ENCODE measurements at places on chromosomes 4 and X. TPM values are rescaled to one million over a fixed set of nuclear protein-coding genes. Genes with fewer than 3 reads are reported as not detected.

- no peak for DNase-seq
These were observed 28.6 kb upstream of the TAF9B start for GRCh38 chrX:78168065-78168464.

DNA sequence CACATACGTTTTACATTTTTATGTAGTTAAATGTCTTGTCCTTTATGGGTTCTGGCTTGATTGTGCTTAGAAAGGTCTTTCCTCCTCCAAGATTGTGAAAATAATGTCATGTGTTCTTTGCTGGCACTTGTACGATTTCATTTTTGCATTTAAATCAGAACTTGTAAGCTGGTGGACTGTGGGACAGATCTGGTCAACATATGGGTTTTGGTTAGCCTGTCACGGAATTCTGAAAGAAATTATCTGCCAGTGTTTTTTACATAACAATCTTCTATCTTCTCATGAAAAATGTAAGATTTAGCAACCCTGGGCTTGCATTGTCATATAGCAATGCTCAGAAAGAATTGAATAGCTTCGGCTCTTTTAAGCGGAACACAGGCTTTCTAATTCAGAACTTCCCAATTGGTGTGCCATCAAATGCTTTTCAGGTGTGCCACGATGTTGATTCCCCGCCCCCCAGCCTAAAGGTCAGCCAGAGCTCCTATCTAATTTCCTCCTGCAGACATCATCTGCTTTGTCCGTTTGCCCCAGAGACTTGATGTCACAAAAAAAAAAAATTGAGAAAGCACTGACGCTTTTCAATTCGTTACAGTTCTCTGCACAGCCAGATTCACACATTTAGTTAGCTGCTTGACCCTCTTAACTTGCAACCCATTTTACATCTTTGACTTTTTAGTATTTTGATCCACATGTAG lies 16.2 kb downstream of the AFF1 start:
- no peak for DNase-seq

DNA sequence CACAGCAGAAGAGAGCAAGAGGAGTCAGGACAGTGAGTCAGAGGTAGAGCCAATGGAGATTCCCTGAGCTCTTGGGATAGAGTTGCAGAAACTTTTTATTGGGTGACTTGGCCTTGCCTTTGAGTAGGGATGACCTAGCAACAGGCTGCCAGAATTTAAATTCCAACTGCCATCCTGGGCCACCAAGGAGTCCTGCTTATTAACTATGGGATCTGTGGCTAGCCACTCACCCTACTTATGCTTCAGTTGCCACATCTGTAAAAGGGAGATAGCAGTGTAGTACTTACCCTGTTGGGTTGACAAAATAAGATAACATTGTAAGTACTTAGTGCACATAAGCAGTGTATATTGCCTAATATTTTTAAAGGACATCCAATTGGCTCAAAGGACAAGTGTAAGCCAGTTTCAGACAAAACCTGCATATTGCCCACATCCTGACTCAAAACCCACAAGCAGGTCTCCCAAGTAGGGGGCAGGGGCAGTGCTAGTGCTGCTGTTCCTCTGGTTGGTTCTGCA lies 43.5 kb upstream of the TMEM164 start:
- DNase-seq = no peak

- no peak for DNase-seq
These were observed 1156.7 kb downstream of the FAM133A start for GRCh38 chrX:94830717-94831116.

- no peak for DNase-seq
These were observed 18.0 kb downstream of the ING2 start for GRCh38 chr4:183522821-183523220.

GRCh38 chrX:114962209-114962608 lies 55.2 kb downstream of the IL13RA2 start:
- DNase-seq = no peak

GRCh38 chr4:142110136-142110535 lies 473.8 kb downstream of the IL15 start:
- DNase-seq = no peak

DNA sequence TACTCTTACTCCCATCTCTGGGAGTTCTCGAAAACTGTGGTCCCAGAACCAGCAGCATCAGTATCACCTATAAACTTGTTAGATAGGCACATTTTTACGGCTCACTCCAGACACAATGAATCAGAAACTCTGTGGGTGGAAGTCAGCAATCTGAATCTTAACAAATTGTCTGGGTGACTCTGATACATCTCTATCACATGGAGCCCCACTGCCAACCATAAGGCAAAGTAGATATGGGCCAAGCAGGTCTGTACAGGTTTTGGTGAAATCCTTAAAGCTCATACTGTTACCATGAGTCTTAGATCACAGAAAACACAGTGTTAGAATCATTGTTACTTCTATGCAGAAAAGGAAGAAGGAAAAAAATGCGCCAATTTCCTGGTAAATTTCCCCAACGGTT lies 122.5 kb upstream of the HCCS start:
- DNase-seq = no peak

GRCh38 chr4:27087306-27088045 lies 226.8 kb downstream of the STIM2 start:
- peak; percentile 62 for DNase-seq

DNA sequence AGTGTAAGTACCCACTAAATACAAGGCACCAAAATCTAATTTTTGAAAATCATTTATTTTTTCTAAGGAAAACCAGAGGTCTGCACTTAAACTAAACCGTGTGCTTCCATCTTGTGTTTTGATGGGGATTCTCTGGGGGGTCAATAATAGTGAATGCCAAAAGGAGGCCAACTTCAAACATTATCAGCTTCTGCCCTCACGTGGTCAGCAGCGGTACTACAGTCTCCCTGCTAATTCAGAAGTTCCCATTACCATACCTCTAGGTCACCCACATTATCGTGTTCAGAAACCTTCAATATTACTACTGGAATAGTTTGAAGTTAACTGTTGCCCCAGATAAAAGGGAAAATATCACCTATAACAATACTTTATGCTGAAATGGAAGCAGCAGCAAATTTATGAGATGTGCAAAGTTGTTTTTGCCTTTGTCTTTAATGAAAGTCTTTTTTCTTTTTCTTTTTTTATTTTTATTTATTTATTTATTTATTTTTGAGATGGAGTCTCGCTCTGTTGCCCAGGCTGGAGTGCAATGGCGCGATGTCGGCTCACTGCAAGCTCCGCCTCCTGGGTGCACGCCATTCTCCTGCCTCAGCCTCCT lies 17.3 kb downstream of the CTPS2 start:
- DNase-seq = peak; percentile 89

DNA sequence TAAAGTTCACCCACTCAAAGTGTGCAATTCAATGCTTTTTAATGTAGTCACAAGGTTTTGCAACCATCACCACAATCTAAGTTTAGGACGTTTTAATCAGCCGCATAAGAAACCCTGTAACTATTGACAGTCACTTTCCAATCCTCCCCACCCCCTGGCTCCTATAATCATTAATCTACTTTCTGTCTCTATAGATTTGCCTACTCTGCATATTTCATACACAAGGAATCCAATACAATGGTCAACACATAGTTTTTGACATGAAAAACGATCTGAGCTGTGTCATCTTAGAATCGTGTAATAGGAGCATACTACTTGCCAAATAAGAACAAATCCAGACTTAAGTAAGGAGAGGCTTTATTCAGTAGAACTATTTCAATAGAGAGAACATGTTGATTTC lies 47.6 kb downstream of the ANXA3 start:
- DNase-seq = no peak

DNA sequence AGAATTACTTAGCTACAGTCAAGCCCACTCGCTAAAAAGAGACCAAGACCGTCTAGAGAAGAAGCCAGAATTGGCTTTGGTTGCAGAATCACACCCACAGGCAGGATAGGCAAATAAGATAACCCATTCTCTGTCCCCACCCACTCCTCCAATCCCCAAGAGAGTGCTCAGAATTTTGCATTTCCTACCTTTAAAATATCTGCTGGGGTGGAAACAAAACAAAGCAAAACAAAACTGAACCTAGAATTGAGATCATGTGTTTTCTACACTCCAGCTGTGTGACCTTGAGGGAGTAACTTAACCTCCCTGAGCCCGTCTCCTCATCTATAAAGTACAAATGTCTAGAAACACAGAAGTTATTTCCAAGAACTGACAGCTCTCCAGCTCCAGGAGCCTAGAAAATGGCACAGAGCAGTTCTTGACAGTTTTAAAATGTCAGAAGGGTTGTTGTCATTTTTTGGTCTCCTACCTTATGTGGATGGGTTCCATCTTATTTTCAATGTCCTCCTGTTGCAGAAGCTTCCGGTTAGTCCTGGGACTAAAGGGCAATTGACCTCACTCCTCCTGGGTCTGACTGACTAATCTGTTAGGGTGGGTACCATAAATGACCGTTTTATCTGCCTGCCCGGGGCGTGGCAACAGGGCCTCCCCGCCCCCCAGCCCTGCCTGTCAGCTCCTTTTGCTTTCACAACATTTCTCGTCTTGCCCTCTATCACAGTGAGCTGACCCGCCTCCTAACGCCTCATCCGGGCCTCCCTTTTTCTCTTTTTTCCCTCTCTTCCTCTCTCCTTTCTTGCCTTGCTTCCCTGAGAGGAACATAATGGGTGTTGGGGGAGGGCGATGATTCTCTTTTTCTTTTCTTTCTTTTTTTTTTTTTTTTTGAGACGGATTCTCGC lies 114.0 kb downstream of the RBM47 start:
- peak; percentile 61 for DNase-seq

DNA sequence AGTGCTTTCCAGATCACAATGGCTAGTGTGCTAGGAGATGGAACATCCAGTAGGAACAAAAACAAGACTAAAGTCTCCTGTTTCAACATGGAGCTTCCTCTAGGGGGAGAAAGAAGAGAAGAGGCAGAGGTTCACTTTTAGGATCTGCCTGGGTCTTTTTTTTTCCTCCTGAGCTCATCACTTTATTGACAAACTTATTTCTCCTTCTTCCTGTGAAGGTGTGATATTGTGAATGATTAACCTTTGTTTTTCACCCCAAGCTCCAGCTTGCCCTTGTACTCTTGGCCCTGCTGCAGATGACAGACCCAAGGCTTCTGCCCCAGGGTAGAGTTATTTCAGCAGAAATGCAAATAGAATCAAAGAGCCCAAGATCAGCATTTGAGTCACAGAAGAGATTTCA lies 13.5 kb downstream of the PAGE4 start:
- no peak for DNase-seq

- DNase-seq = peak; percentile 90
These were observed 38.7 kb upstream of the SLC16A2 start for GRCh38 chrX:74382613-74383012.

GRCh38 chrX:53086464-53086863 lies 4.3 kb downstream of the TSPYL2 start:
- no peak for DNase-seq

GRCh38 chrX:78708816-78709215 lies 38.7 kb upstream of the LPAR4 start:
- DNase-seq = no peak

Gene TMSB15C
- 7.1 TPM for total RNA-seq

Gene RBMXL3
- not detected for total RNA-seq

Gene COL25A1
- total RNA-seq = 4.9 TPM

Gene MTTP
- total RNA-seq = 0.42 TPM

Gene CORIN
- 0.36 TPM for total RNA-seq

Gene ANXA10
- not detected for total RNA-seq

Gene DGAT2L6
- total RNA-seq = not detected

Measured in endodermal cell (in vitro differentiated cells).